Mucosa of gallbladder (tissue), 1 donor: ENCODE measurements at places on chromosomes 5 and 9. TPM values are rescaled to one million over a fixed set of nuclear protein-coding genes. Genes with fewer than 3 reads are reported as not detected.

Gene PRKACG
- not detected for total RNA-seq

Gene IRX4
- not detected for total RNA-seq

Gene FCN1
- total RNA-seq, result 2.0 TPM

- DNase-seq, result no peak
Measured at GRCh38 chr5:61860978-61861377, 445.0 kb upstream of the KIF2A start.

Gene PTGR1
- 276 TPM for total RNA-seq

GRCh38 chr9:74645007-74645639 is 148.0 kb downstream of the RORB start:
- DNase-seq, result no peak

Gene DOCK2
- 21.6 TPM for total RNA-seq

- no peak for DNase-seq
Measured at GRCh38 chr5:68661237-68661636, 432.6 kb upstream of the SLC30A5 start.

- DNase-seq, result peak; percentile 65
Measured at GRCh38 chr5:31193591-31194467, at the start of gene CDH6. Gene CDH6, plus strand, starts transcription at chr5:31193686. Its CDS starts 73,788 bp downstream, at chr5:31267474.

DNA sequence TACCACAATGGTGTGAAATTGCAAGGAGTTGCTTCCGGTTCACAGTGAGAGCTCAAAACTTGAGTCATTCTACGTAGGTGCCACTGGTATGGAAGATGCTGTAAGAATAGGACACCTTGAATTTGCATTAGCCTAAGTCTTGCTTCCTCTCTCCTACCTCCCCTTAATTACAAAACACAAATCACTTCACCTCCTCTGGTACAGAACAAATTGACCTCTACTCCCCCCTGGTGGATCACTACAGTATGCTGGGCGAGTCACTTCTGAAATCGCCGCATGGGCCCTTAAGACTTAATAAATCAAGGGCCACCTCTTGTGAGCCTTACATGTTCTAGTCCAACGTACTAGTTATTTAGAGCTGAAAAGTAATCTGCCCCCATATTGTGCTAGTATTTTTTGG is 145.3 kb upstream of the SMARCA2 start:
- DNase-seq, result peak; percentile 12

GRCh38 chr5:1568201-1568979 is 44.6 kb upstream of the LPCAT1 start:
- peak; percentile 78 for DNase-seq

GRCh38 chr9:94269264-94269663 is 10.2 kb downstream of the ZNF169 start:
- no peak for DNase-seq

DNA sequence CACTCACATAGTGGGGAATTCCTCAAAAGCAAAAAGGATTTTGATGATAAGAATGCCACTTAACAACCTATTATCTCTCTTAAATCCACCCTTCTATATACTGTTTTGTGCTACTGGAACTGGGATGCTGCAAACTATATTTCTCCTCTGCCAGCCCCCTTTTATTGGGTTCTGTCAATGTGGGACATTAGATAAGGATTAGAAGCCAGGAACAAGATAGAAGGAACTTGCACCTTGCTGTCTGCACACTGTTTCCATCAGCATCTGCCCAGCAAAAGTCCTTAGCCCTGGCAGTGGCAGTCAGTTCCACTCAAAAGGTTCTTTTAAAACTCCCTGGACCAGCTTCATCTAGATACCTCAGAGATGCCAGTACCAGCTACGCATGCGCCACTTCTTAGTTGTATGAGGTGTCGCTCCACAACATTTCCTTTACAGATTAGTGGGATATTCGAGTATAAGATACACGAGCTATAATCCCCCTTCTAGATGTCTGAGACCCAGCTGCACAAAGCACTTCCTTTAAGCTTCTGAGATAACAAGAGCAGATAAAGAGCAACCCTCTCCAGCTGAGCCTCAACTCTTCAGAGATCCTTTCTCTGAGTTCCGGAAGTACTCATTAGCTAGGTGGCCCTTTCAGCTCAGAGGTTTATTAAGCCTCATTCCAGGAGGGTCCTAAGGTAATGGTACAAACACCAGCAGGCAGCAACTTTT is 45.3 kb downstream of the CERT1 start:
- no peak for DNase-seq

GRCh38 chr9:10396615-10397014 is 216.2 kb downstream of the PTPRD start:
- DNase-seq, result no peak

GRCh38 chr5:157348049-157348400 is 82.1 kb downstream of the CYFIP2 start:
- DNase-seq, result no peak

Gene BRD8
- 55.7 TPM for total RNA-seq

Gene OMD
- total RNA-seq, result 4.8 TPM

- no peak for DNase-seq
Measured at GRCh38 chr5:135379046-135379654, 19.9 kb downstream of the MACROH2A1 start.

Gene TEX48
- total RNA-seq, result not detected

DNA sequence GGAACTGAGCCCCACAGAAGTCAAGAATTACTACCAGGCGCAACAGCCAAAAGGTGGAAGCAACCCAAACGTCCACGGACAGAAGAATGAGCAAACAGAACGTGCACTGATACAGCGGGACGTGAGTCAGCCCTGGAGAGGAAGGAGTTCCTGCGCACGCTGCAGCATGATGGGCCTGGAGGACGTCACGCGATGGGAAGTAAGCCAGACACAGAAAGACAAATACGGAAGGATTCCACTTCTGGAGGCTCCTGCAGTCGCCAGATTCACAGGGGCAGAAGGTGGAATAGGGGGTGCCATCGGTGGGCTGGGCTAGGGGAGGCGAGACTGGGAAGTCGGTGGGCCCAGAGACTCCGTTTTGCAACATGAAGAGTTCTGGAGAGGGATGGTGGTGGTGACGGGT is 80.3 kb upstream of the PHYKPL start:
- peak; percentile 26 for DNase-seq

Gene TMEM215
- total RNA-seq, result not detected

- DNase-seq, result no peak
Measured at GRCh38 chr5:139340051-139340450, 1.6 kb upstream of the PAIP2 start.

GRCh38 chr9:77807281-77807683 is 159.2 kb upstream of the GNA14 start:
- no peak for DNase-seq

DNA sequence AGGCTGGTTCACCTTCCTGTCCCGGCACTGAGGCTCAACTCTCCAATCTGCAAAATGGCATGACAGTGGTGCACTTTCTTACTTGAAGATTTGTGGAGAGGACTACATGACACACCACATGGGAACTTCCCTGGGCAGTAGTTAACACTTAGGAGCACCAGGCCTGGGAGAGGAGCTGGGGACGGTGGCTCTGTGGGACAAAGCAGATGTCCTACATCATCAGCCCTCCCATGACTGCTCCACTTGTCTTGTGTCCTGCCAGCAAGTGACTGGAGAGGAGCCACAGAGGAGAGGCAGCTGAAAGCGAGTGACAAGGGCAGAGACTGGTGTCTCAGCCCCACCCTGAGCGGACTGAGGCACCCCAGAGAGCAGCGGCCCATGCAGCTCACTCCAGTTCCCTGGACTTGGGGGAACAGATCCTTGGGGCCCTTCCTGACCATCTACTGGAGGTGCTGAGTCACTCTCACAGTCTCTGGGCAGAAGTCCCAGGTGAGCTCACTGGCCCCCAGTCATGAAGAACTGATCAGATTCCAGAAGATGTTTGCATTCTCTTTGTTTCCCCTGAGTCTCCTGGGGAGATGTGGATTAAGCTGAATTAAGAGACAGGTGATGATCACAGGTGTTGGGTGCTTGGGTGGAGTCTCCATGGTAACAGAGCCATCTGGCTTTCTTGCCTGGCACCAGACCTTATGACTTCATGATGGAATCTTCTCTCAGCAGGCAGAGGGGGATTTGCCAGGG is 13.2 kb upstream of the SLC25A48 start:
- no peak for DNase-seq

Gene SLC36A2
- 0.14 TPM for total RNA-seq

- no peak for DNase-seq
Measured at GRCh38 chr9:111632695-111633388, 1.7 kb downstream of the DNAJC25 start.

DNA sequence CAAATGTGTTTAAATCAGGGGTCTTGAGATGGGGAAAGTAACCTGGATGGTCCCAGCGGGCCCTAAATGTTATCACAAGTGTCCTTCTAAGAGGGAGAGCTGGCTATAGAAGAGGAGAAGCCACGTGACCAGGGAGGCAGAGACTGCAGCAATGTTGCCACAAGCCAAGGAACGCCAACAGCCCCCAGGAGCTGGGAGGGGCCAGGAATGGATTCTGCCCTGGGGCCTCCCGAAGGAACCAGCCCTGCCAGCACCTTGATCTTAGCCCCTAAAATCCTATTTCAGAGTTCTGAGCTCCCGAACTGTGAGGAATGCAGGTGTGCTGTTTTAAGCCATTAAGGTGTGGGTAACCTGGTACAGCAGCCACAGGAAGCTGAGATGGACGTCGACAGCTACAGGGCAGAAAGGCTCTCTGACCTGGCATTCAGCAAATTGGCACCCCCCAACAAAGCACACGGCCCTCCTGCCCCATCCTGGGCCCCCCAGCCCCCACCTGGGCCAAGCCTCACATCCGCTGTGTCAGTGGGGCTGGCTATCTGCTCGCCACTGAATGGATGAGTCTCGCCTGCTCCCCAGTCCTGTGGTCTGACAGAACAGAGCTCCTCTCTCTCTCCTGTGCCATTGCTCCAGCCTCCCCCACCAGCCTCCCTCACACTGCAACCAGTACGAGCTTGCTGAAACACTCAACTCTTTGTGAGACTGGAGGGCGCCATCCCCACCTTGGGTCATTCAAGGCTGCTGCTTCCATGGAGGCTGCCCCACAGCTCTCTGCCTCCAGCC is 78.8 kb downstream of the ADAMTS2 start:
- DNase-seq, result no peak

Gene PCSK1
- total RNA-seq, result not detected

- DNase-seq, result no peak
Measured at GRCh38 chr5:194102-194501, 2.8 kb downstream of the LRRC14B start.

Gene DOCK8
- total RNA-seq, result 47.2 TPM

- DNase-seq, result no peak
Measured at GRCh38 chr5:128591598-128592455, 53.8 kb upstream of the FBN2 start.

DNA sequence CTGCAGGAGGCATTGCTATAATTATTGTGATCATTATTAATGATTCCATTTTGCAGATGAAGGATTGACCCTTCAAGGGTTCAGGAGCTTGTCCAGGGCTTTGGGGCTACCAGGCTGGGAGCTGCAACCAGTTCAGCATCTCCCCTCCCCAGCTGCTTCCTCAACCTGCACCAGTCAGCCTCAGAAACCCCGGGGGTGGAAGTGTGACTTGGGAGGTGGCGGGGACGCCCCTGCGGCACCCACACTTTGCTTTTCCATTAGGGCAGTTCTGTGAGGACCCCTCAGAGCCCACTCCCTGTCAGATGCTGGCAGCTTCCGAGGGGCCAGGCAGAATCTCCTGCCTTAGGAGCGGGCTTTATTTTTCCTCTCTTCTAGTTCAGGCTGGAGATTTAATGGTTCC is 85.6 kb downstream of the OLFM1 start:
- DNase-seq, result no peak

Gene SPATA6L
- 25.0 TPM for total RNA-seq

Gene SLC1A3
- 26.2 TPM for total RNA-seq

DNA sequence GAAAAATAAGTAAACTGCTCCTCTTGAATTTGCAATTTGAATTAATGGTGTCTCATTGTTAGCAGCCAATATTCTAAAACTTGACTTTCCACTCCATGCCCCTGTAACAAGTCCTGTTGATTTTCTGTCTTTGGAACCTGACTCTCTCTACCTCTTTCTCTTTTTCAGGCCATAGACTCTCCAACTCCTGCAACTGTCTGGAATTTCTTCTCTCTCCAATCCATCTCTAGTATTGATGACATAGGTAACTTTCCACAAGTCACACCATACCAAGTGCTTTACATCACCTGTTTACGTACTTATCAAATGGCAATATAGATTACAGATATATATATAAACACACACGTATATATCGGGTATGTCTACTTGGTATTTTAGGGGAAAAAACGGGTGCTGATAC is 923 bp downstream of the C5orf34 start:
- no peak for DNase-seq

Gene RGS7BP
- total RNA-seq, result 1.5 TPM

DNA sequence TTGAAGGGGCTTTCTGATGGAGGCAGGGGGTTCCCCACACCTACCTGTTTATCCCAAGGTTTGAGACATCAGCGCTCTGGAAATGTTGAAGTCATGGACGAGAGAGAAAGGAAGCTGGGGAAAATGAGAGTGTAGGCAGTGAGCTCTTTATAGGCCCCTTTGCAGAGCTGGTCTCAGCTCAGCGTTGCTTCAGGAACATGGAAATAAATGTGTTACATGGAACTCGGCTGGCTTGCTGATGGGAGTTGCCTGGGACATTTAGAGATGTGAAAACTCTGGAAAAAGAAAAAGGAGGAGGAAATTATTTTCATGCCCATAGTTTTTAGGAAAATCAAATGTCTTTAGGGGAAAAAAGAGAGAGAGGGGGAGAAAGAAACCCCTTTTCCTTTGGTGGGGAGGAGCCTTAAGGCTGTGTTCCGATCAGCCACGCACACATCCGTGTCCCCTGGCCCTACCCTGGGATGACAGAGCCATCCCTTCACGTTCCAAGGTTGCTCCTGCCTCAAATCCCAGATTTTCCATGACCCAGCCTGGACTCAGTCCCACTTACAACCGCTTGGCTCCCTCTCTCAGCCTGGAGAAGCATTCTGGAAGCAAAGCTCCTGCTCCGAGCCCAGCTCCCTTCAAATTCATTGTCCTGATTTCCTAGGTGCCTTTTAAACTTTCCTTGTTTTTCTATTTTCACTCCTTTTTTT is 78.3 kb downstream of the COL27A1 start:
- DNase-seq, result peak; percentile 34

Gene TMEM8B
- 36.2 TPM for total RNA-seq

Gene SAPCD2
- 2.4 TPM for total RNA-seq

- no peak for DNase-seq
Measured at GRCh38 chr5:94181895-94182294, 436.5 kb downstream of the KIAA0825 start.

Gene PCDHAC1
- 12.2 TPM for total RNA-seq
